IMR-90 (cell line): ENCODE measurements at places on chromosomes 7 and 10. TPM values are rescaled to one million over a fixed set of nuclear protein-coding genes. Genes with fewer than 3 reads are reported as not detected.

DNA sequence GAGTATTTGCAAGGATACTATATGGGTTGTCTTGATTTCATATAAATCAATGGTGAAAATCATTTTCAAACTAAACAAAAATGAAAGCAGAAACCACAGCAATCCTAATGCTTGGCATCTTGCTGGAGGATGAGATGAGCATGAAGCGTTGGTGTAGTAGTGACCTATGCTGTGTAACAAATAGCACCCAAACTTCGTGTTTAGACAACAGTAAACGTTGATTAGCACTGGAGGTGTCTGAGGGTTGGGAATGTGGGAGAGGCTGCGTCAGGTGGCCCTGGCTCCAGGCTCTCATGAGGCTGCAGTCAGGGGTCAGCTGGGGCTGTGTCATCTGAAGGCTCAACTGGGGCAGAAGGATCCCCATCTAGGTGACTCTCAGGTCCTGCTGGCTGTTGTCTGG lies 67.8 kb downstream of the MICALL2 start:
- H3K27me3 ChIP-seq, result peaks cover 67% of the 10 kb centered on the region
- DNase-seq, result no peak
- H3K4me1 ChIP-seq, result no peaks in the 10 kb centered on the region
- H3K36me3 ChIP-seq, result no peaks in the 10 kb centered on the region
- H3K27ac ChIP-seq, result no peak overlapping the region
- H3K4me3 ChIP-seq, result no peak overlapping the region

DNA sequence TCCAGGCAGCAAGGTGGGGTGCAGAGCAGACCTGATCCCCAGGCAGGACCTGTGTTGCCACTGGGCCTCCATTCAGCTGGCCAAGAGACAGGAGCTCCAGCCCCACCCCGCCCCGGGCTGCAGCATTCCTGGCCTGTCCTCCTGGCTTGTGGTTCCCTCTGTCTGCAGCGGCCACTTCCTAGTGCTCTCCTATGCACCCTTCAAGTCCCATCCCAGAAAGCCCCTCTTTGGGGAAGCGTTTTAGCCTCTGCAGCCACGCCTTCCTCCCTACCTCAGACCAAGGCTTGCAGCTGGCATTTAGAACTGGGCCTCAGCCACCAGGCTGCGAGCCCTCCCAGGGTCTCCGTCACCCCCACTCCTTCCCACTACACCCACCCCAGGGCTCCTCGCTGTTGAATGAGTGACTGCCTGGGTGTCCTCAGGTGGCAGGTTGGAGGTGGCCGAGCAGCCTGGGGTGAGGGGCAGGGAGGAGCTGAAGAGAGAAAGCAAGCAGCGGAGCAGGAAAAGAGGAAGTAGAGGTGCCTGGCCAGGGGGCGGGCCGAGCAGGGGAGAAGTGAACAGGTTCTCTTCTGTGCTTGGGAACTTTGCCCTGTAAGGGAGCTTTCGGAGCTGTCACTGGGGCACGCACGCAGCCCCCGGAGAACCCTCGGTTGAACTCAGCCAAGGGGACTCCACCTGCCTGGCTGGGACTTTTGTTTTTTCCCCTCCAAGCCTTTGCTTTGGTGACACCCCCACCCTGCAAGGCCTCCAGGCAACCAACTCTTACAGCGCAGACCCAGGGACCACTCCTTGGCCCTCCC lies 109.1 kb upstream of the TNRC18 start:
- H3K4me1 ChIP-seq, result peaks cover 12% of the 10 kb centered on the region
- no peaks in the 10 kb centered on the region for H3K27me3 ChIP-seq
- no peak for DNase-seq
- H3K36me3 ChIP-seq, result peaks cover 21% of the 10 kb centered on the region
- no peak overlapping the region for H3K27ac ChIP-seq
- H3K4me3 ChIP-seq, result no peak overlapping the region

Gene AOAH
- not detected in 2 replicates for polyA plus RNA-seq

Gene PVRIG
- not detected in 2 replicates for polyA plus RNA-seq
